A549 treated with dexamethasone at 1 μM for 4 hours (cell line): ENCODE measurements at places on chromosomes 7 and 10. TPM values are rescaled to one million over a fixed set of nuclear protein-coding genes. Genes with fewer than 3 reads are reported as not detected.

OR2F2 gene
- not detected in 5 replicates for total RNA-seq

POLR2J2 gene
- 0.13 to 0.41 TPM (median 0.32 TPM) in 4 of 5 replicates, not detected in the other for total RNA-seq

MMP21 gene
- not detected in 5 replicates for total RNA-seq

CLCN1 gene
- 0.03 to 0.06 TPM (median 0.05 TPM) in 3 of 5 replicates, not detected in the others for total RNA-seq

TLL2 gene
- total RNA-seq, result 0.05 to 0.09 TPM (median 0.07 TPM) in 5 replicates

TSPAN33 gene
- 4.6 to 6.9 TPM (median 6.2 TPM) in 5 replicates for total RNA-seq

PPP1R3C gene
- total RNA-seq, result 20.7 to 25.4 TPM (median 21.2 TPM) in 5 replicates

GAD2 gene
- total RNA-seq, result not detected in 5 replicates

MMD2 gene
- not detected in 5 replicates for total RNA-seq

PUS7 gene
- total RNA-seq, result 25.4 to 30.8 TPM (median 28.2 TPM) in 5 replicates

PRLHR gene
- total RNA-seq, result 0.01 TPM in 1 of 5 replicates, not detected in the others

TMEM72 gene
- not detected in 5 replicates for total RNA-seq

PDE6C gene
- not detected in 5 replicates for total RNA-seq
